ENCODE measurements at places on chromosomes 3 and 15.
A peak's percentile ranks its signal among the peaks of the same experiment; 100 is the strongest.

DNA sequence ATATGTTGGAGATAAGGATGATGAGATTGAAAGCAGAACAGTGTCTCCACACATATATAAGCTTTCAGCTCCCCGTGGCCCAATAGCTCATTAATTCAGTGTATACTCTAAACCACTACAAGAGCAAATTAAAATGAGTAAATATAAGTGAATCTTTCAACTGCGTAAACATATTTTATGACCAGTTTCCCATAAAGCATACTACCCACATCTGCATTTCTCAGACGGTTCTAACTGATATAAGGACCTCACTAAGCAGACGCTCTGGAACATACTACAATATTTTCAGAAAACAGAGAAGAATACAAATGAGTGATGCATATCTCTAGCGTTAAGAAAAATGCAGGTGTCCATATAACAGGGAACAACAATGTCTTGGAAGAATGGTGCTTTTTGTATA is 73.2 kb downstream of the INO80 start:
- DNase-seq = no peak
- H3K4me3 ChIP-seq = no peak overlapping the region
- no peaks in the 10 kb centered on the region for H3K27me3 ChIP-seq
- H3K4me1 ChIP-seq = no peaks in the 10 kb centered on the region
- H3K27ac ChIP-seq = peak overlapping the region; percentile 25

- no peaks in the 10 kb centered on the region for H3K27me3 ChIP-seq
- H3K4me3 ChIP-seq = no peak overlapping the region
- H3K4me1 ChIP-seq = peaks cover 10% of the 10 kb centered on the region
- no peak for DNase-seq
These were observed 38.0 kb downstream of the KAT2B start for GRCh38 chr3:20078194-20078714.

- H3K27ac ChIP-seq = no peak overlapping the region
- H3K4me1 ChIP-seq = peaks cover 5% of the 10 kb centered on the region
- no peak overlapping the region for H3K4me3 ChIP-seq
- H3K36me3 ChIP-seq = no peaks in the 10 kb centered on the region
These were observed 4.4 kb upstream of the RASA2 start for GRCh38 chr3:141482245-141482922.

- H3K27me3 ChIP-seq = no peaks in the 10 kb centered on the region
- no peak overlapping the region for H3K27ac ChIP-seq
- no peak overlapping the region for H3K4me3 ChIP-seq
These were observed 340.6 kb downstream of the SOX2 start for GRCh38 chr3:182052332-182052731.

DNA sequence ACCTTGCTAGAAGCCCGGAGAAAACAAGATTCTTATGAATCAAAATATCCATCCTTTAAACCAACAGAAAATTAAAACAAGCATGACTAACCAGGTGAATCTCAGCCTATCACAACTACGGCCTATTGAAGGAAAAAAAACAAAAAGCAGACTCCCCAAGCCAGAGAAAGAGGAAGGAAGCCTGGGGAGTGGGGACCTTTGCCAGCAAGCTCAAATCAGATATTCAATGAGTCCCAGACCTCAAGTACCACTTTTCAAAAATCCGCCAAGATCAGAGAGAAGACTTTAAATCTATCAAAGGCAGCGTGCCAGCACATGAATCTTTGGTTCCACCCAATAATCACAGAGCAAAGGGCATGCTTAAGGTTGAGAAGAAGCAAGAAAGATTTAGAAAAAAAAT is 253.8 kb downstream of the NTRK3 start:
- peaks cover 11% of the 10 kb centered on the region for H3K27me3 ChIP-seq
- peaks cover 2% of the 10 kb centered on the region for H3K4me1 ChIP-seq
- no peak overlapping the region for H3K27ac ChIP-seq
- no peak overlapping the region for H3K4me3 ChIP-seq
- no peaks in the 10 kb centered on the region for H3K36me3 ChIP-seq

- H3K4me1 ChIP-seq = no peaks in the 10 kb centered on the region
- H3K27ac ChIP-seq = peak overlapping the region; percentile 64
- peaks cover 30% of the 10 kb centered on the region for H3K36me3 ChIP-seq
These were observed 33.3 kb downstream of the TLE3 start for GRCh38 chr15:70064441-70064840.

GRCh38 chr3:50297896-50298725 is 1.1 kb downstream of the HYAL3 start:
- H3K4me3 ChIP-seq = peak overlapping the region; percentile 90
- DNase-seq = no peak

- no peaks in the 10 kb centered on the region for H3K27me3 ChIP-seq
- peaks cover 12% of the 10 kb centered on the region for H3K4me1 ChIP-seq
- no peak for DNase-seq
These were observed 1.1 kb downstream of the RBSN start for GRCh38 chr3:15097891-15098290.

DNA sequence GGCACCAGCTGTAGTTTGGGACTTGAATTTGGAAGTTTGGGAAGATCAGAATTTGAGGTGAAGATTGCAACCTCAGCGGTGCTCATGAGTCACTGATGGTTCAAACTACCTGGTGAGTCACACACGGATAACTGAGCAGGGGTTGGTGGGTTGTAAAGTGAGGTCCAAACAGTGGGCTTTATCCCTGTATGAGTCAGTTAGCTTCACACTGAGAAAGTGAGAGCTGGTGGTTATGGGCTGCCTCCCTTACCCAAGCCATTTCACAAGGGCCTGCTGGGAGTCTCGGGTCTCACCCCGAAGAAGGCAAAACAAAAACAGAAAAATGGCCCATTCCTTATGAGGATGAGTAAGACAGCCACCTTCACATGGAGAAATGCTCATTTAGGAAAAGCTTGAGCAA is 77.0 kb downstream of the ITGA11 start:
- H3K4me3 ChIP-seq = no peak overlapping the region
- no peaks in the 10 kb centered on the region for H3K36me3 ChIP-seq
- H3K27ac ChIP-seq = no peak overlapping the region
- H3K27me3 ChIP-seq = no peaks in the 10 kb centered on the region
- no peaks in the 10 kb centered on the region for H3K4me1 ChIP-seq

- H3K36me3 ChIP-seq = peaks cover 1% of the 10 kb centered on the region
- no peak for DNase-seq
- H3K4me1 ChIP-seq = peaks cover 18% of the 10 kb centered on the region
- no peak overlapping the region for H3K27ac ChIP-seq
These were observed 38.6 kb upstream of the TJP1 start for GRCh38 chr15:29860872-29861271.

GRCh38 chr3:102514241-102514640 is 79.4 kb downstream of the ZPLD1 start:
- no peak overlapping the region for H3K4me3 ChIP-seq
- peaks cover 2% of the 10 kb centered on the region for H3K4me1 ChIP-seq
- no peaks in the 10 kb centered on the region for H3K27me3 ChIP-seq
- H3K27ac ChIP-seq = no peak overlapping the region
- H3K36me3 ChIP-seq = no peaks in the 10 kb centered on the region
- DNase-seq = no peak

DNA sequence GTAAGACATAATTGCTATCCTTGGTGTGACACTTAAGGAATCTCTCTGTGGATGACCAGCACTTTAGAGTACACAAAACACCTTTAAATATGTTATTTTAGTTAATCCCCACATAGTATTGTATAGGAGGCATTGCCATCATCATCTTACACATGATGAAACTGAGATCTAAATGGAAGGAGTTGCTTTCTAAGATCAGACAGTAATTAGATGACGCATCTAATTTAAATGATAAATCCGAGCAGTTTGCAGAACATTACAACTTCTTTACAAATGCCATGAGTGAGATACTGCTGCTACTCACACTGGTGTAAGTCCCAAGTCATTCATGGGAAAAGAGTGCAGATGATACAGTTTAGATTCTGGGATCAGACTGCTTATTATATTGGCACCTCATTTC is 431.9 kb downstream of the MFSD1 start:
- H3K4me1 ChIP-seq = no peaks in the 10 kb centered on the region
- H3K36me3 ChIP-seq = no peaks in the 10 kb centered on the region

DNA sequence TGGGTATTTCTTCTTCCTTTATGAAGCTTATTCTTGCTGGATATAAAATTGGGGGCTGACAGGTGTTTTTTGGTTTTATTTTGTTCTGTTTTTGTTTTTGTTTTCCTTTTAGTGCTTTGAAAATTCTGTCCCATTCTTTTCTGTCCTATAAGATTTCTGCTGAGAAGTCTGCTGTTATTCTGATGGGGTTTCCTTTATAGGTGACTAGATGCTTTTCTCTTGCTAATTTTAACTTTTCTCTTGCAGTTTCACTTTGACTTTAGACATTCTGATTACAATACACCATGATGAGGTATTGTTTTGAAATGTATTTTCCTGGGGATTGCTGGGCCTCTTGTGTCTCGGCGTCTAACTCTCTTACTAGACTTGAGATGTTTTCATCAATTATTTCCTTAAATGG is 22.8 kb downstream of the TTC14 start:
- H3K4me1 ChIP-seq = no peaks in the 10 kb centered on the region
- H3K36me3 ChIP-seq = peaks cover 2% of the 10 kb centered on the region
- H3K4me3 ChIP-seq = no peak overlapping the region
- no peak for DNase-seq
- no peak overlapping the region for H3K27ac ChIP-seq
- no peaks in the 10 kb centered on the region for H3K27me3 ChIP-seq

DNA sequence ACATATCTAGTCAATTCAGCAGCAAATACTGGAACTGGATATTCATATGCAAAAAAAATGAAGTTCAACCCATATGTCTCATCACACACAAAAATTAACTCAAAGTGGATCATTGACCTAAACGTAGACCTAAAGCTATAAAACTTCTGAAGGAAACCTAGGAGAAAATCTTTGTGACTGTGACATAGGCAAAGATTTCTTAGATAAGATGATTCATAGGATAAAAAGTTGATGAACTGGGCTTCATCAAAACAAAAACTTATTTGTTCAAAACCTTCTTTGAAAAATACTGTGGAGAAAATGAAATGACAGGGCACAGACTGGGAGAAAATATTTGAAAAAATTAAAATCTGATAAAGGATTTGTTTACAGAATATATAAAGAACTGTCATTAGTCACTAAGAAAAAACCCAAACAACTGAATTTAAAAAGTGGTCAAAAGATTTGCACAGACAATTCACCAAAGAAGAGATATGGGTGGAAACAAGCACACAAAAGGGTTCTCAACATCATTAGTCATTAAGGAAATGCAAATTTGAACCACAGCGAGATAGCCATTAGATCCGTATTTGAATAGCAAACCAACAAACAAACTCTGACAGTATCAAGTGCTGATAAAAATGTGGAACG is 62.8 kb downstream of the ITGB5 start:
- no peaks in the 10 kb centered on the region for H3K27me3 ChIP-seq
- peaks cover 8% of the 10 kb centered on the region for H3K4me1 ChIP-seq
- no peak overlapping the region for H3K4me3 ChIP-seq
- DNase-seq = no peak
- peaks cover 10% of the 10 kb centered on the region for H3K36me3 ChIP-seq

DNA sequence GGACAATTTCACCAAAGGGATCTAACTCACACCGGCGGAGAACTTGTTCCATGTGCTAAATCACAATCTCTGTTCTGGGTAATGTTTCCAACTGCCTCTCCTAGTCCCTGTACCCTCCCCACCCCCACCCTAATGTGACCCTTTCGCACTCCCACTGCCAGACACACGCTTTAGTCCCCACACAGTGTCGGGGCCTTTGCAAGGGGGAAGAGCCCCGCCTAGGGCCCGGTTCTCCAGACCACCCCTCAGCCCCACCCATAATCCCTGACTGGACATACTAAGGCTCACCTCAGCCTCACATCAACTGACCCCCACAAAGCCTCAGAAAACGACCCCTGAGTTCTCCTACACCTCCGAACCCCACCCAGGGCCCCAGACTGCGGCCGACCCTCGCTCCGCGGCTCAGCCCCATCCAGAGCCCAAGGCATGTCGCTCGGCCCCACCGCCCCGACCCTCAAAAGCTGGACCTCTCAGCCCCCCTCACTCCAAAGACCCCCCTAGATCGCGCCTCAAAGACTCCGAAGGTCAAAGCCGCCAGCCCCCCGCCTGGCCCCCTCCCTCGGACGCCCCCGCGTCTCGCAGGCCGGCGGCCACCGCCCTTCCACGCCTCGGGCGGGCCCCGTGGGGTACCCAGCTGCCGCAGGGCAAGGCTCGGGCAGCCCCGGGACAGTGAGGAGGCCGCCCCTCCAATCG is 72.0 kb upstream of the MAP4 start:
- H3K36me3 ChIP-seq = peaks cover 6% of the 10 kb centered on the region
- H3K27me3 ChIP-seq = peaks cover 2% of the 10 kb centered on the region
- H3K4me3 ChIP-seq = peak overlapping the region; percentile 92
- peak overlapping the region; percentile 96 for H3K27ac ChIP-seq

DNA sequence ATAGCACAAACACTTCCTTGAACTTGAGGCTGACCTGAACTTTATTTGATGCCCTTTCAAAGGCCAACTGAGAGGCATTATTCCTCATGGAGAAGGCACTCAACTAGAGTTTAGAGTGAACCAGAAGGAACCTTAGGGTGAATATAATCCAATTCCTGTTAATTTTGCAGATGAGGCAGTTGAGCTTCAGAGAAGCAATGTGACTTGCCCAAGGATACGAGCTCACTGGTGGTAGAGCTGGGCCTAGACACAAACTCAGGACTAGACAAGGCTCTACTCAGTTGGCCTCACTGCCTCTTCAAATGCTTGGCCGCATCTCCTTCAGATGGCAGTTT is 172.7 kb upstream of the ADAMTS9 start:
- H3K4me1 ChIP-seq = peaks cover 9% of the 10 kb centered on the region
- no peak for DNase-seq
- no peak overlapping the region for H3K4me3 ChIP-seq
- H3K27ac ChIP-seq = no peak overlapping the region

GRCh38 chr3:138348754-138349739 is 668 bp downstream of the MRAS start:
- H3K36me3 ChIP-seq = peaks cover 1% of the 10 kb centered on the region
- peak overlapping the region; percentile 91 for H3K27ac ChIP-seq
- H3K4me3 ChIP-seq = peak overlapping the region; percentile 82
- H3K27me3 ChIP-seq = peaks cover 5% of the 10 kb centered on the region
- peaks cover 7% of the 10 kb centered on the region for H3K4me1 ChIP-seq
- no peak for DNase-seq

- H3K27ac ChIP-seq = no peak overlapping the region
- H3K27me3 ChIP-seq = no peaks in the 10 kb centered on the region
- no peak for DNase-seq
- peaks cover 3% of the 10 kb centered on the region for H3K36me3 ChIP-seq
- H3K4me1 ChIP-seq = peaks cover 3% of the 10 kb centered on the region
These were observed 286.0 kb downstream of the CNTN3 start for GRCh38 chr3:74328435-74328834.

- no peaks in the 10 kb centered on the region for H3K36me3 ChIP-seq
- no peaks in the 10 kb centered on the region for H3K4me1 ChIP-seq
- no peaks in the 10 kb centered on the region for H3K27me3 ChIP-seq
- DNase-seq = no peak
- no peak overlapping the region for H3K4me3 ChIP-seq
These were observed 24.9 kb downstream of the NAALADL2 start for GRCh38 chr3:174883881-174884675.

- no peaks in the 10 kb centered on the region for H3K36me3 ChIP-seq
- H3K4me3 ChIP-seq = no peak overlapping the region
- no peak for DNase-seq
- no peak overlapping the region for H3K27ac ChIP-seq
- no peaks in the 10 kb centered on the region for H3K4me1 ChIP-seq
These were observed 752.3 kb downstream of the EPHA3 start for GRCh38 chr3:89859757-89860156.
